Fibroblast of pulmonary artery (primary cell): ENCODE measurements at places on chromosomes 12 and 14.

GRCh38 chr12:42372154-42372791, 46.3 kb downstream of the PPHLN1 start:
- DNase-seq, result peak; percentile 62

DNA sequence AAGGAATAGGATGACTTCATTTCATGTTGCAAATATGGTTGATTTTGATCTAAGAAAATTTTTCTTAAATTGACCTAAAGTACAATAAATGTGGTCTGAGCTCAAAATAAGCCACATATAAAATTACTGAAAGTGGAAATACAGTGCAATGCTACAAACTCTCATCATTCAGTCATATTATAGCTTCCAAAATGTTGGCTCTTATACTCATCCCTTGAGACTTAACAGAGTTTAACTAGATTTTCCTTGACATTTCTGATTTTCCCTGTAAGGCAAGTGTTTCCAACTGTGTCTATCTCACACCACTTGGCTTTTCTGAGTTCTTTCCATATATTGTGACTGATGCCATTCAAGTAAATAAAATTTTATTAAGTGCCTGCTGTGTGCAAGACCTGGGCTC, 123.7 kb upstream of the NTF3 start:
- no peak for DNase-seq

GRCh38 chr12:24133384-24133783, 183.9 kb upstream of the SOX5 start:
- no peak for DNase-seq

- DNase-seq, result no peak
Observed at GRCh38 chr14:23041729-23042128, 283 bp upstream of the PSMB11 start.

DNA sequence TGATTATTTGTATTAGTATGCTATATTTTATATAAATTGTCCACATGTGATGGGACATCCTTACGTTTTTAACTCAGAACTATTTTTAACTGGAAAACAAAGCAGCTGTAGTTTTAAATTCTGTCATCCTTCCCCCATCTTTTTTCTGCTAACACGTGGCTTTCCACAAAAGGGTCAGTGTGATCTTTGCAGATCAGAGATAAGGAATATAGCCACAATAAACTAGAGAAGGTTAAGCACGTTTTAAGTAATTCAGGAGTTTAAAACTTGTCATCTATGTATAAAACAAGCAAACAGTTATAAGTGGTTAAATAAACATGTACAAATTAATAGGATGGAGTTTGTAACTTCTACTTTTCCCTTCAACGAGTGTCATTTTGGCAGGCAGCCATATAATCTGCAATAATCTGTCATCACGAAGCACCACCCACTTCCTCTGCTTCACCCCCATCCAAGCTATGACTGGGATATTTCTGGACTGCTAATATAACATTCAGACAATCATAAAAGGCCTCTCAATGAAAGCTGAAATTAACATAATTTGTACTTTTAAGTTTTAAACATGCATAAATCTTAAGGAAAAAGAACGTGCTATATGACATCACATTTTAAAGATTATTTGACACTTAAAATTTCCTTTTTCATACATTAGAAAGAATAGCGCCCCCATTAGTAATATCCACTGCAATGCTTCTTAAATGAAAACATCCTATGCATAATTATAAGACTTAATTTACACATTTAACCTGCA, 15.3 kb downstream of the TAOK3 start:
- peak; percentile 79 for DNase-seq

- no peak for DNase-seq
Observed at GRCh38 chr14:92217936-92218335, 96.2 kb downstream of the CPSF2 start.

DNA sequence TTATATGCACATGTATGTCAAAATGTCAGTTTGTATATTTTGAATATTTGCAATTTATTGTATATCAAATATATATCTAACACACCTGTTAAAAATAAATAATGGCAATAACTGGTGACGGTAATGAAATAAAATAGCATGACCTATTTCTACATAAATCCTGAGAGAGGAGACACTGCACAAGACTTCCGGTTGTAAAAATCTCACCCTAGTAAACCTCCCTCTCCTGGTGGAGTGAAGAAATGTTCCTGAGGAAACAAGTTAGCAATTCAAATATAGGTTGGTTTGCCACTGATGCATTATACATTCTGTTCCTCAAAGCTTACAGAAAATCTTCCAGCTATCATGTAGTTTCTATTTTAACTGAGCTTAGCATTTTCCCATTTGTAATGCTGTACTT, 166.1 kb upstream of the SYT10 start:
- DNase-seq, result peak; percentile 39

DNA sequence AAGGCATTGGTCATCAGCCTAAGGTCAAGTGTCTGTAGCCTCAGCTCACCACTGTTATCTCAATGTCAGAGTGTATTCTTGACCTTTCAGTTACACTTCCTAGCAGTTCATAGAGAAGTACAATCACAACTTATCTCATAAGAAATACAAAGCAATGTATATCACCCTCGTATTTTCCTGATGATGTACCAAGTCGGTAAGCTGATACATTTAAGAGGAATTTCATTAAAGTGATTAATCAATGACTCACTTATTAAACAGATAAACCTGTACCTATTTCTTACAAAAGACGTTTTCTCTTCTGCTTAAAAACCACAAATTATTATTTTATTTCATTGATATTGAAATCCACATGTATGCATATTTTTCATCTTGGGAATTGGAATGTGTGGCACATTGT, 3.9 kb upstream of the PRB3 start:
- no peak for DNase-seq

- no peak for DNase-seq
Observed at GRCh38 chr14:54537651-54538050, 27.9 kb downstream of the CGRRF1 start.

DNA sequence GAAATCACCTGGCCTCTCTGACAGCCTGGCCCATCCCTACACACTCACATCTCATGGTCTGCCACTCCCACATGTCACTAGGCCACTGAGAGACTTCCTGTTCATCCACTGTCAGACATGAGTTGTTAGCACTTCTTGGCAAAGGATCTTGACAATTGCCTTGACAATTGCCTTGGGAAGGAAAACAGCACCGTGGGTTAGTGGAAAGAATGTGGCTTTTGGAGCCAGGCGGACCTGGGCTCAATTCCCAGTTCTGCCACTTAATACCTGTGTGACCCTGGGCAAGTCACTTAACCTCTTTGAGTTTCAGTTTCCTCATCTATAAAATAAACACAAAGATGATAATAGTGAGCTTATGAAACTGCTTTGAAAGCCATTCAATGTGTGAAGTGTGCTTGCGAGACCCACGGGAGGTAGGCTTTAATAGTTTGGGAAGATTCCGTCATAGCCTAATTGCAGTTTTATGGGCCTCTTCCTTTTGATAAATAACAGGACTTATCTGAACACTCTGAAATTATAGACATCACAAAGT, 250.4 kb downstream of the C12orf75 start:
- no peak for DNase-seq

DNA sequence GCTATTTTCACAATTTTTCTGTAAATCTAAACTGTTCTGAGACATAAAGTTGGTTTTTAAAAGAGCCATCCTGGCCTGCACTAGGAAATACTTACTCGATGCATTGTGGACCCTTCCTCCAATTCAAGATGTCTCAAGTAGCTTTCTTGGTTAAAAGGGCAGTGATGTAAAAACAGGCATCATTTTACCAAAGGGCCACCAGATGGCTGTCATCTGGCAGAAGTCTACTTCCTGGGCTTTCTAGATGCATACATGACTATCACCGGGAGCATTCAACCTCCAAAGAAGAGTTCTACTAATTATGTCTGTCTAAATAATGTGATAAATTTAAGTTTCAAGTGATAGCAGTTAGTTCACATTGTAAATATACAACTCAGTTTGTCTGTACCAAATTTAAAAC, 96.8 kb upstream of the FRMD6 start:
- peak; percentile 43 for DNase-seq

- DNase-seq, result no peak
Observed at GRCh38 chr12:107474639-107475539, 210.7 kb upstream of the PWP1 start.

GRCh38 chr14:105107781-105108515, 42.7 kb upstream of the GPR132 start:
- DNase-seq, result no peak

DNA sequence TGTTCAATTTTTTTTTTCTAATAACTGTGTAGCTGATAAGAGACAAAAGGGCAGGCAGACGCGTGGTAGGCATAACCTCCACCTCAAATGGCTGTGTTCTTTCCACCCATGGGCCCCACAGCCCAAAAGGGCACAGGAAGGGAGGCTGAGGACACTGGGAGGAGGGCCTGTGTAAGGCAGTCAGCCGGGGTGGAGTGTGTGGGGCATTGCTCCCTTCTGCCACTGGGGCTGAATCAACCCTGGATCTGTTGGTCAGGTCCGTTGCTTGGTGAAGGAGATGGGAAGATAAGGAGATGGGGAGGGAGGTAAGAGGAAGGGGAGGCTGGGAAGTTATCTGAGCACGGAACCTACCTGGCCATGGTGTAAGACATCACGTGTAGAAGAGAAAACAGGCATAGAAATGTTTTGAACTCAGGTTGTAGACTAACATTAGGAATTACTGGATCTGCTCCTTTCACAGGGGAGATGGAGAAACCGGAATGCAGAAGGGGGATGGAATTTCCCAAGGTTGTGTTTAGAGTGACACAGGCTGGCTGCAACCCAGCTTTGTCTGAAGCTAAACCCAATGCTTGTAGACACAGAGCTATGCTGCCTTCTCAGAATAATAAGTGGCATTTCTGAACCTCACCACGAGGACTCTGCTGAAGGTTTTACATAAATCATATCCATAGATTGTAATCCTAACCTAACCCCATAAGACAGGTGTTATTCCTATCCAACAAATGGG, 138.5 kb upstream of the NOS1 start:
- DNase-seq, result no peak

- no peak for DNase-seq
Observed at GRCh38 chr12:100904270-100904669, 109.7 kb downstream of the ANO4 start.

- DNase-seq, result no peak
Observed at GRCh38 chr12:128829861-128830504, 6.2 kb upstream of the SLC15A4 start.

- peak; percentile 52 for DNase-seq
Observed at GRCh38 chr12:30908722-30909348, 17.7 kb upstream of the TSPAN11 start.

- DNase-seq, result peak; percentile 42
Observed at GRCh38 chr14:69619012-69619411, 7.6 kb downstream of the SUSD6 start.

- DNase-seq, result no peak
Observed at GRCh38 chr12:106974511-106974910, 12.4 kb downstream of the MTERF2 start.

- no peak for DNase-seq
Observed at GRCh38 chr12:88866881-88867280, 286.6 kb upstream of the KITLG start.

DNA sequence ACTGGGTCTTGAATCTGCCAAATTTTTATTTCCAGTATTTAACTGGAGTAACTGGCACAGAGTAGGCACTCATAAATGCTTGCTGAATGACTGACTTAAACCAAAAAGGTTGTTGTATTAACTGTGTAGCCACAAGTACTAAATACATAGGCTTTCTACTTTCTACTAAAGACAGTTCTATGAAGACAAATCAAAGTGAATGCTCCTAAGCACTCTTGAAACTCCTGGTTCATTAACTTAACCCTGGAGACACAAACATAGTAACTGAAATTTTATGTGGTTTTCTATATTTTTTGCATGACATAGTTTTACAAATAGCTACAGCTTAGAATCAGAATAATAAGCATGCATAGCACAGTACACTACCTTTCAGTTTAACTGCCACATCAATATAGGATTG, 70.4 kb downstream of the TXNDC16 start:
- no peak for DNase-seq

DNA sequence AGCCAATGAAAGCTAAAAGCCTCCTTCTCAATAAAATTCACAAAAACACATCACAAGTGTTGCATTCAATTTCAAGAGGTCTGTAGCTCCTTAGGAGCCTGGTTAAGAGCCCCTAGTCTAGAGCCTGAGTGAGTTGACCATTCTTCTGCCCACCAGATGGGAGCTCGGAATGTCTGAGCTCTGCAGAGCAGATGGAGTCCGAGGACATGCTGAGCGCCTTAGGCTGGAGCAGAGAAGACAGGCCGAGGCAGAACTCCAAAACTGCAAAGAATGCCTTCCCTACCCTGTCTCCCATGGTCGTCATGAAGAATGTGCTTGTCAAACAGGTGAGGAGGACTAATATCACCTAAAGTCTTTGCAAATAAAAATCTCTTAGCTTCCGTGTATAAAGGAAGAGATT, 11.6 kb downstream of the CIPC start:
- DNase-seq, result no peak

- peak; percentile 90 for DNase-seq
Observed at GRCh38 chr12:50050410-50051098, 6.8 kb upstream of the ASIC1 start.

DNA sequence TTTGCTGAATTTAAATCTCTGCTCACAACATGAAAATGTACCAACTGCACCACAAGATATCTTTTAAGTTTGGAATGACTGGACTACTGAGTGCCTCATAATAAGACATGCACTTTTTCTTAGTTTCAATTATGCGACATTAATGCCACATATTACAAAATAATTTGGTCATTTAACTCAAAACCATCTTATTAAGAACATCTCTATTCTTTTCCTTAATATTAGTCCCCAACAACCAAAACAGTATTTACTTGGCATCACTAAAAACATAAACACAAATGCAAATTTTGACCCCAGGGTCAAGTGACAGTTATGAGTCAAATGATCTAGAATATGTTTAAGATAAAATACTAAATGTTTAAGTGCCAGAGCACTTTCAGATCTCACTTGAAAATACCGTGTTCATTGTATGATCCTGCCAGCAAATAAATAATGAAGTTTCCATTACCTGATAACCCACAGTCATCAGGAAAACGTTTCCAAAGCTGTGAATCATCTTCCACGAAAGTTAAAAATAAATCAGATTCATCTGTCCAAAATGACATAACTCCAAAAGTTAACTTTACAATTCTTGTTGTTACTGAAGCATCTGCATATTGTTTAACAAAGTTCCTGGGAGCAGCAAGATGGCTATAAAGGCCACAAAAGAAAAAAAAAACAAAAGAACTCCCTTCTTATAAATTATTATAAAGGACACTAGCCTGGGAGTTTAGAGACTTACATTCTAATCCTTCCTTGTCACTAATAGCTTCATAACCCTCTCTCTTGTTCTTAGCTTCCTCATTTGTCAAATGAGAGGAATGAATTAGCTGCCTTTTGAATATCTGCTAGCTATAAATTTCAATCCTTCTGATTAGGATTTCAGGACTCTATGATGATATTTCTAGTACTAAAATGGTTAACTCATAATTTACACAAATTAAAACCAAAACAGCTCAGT, 30.5 kb upstream of the AP4S1 start:
- peak; percentile 36 for DNase-seq

DNA sequence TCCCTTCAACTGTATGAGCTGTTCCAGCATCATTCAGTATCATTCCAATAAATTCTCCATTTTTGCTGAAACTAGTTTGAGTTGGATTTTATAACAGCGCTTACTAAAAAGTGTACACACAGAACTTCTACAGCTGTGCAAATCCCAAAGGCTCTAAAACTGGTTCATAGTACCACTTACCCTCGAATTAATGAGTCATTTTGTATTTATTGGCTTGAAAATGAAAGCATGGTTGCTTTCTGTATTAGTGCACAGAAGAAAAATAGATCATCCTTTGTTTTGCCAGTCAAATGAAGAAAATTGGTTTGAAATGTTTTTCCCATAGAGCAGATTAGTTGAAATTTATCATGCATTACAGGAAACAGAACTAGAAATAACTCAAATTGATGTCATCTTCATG, 268.3 kb upstream of the CPNE8 start:
- DNase-seq, result peak; percentile 1
